ENCODE measurements at places on chromosomes 11 and 22. TPM values are rescaled to one million over a fixed set of nuclear protein-coding genes. Genes with fewer than 3 reads are reported as not detected.

Gene LMO1
- 1.5 TPM for total RNA-seq

Gene E2F8
- 1.3 TPM for total RNA-seq

Gene OR51I1
- total RNA-seq, result 1.1 TPM

Gene PLEKHB1
- 71.5 TPM for total RNA-seq

Gene NOX4
- 3.0 TPM for total RNA-seq

Gene ALX4
- total RNA-seq, result 0.56 TPM

Gene ARL2
- total RNA-seq, result 154 TPM

Gene GTSE1
- total RNA-seq, result 9.0 TPM

Gene UBQLNL
- 8.8 TPM for total RNA-seq

Gene OR56B4
- not detected for total RNA-seq

GRCh38 chr11:44781655-44782054 is 54.9 kb downstream of the TSPAN18 start:
- no peak overlapping the region for H3K27ac ChIP-seq
- no peak for DNase-seq
- H3K4me3 ChIP-seq, result no peak overlapping the region
- no peaks in the 10 kb centered on the region for H3K27me3 ChIP-seq
- no peaks in the 10 kb centered on the region for H3K36me3 ChIP-seq

- no peaks in the 10 kb centered on the region for H3K27me3 ChIP-seq
- H3K36me3 ChIP-seq, result no peaks in the 10 kb centered on the region
- H3K4me1 ChIP-seq, result no peaks in the 10 kb centered on the region
- no peak for DNase-seq
- no peak overlapping the region for H3K4me3 ChIP-seq
Observed at GRCh38 chr22:49993649-49994360, 18.8 kb downstream of the IL17REL start.

GRCh38 chr11:37504921-37505320 is 906.9 kb upstream of the RAG2 start:
- H3K36me3 ChIP-seq, result no peaks in the 10 kb centered on the region
- no peak for DNase-seq
- H3K4me1 ChIP-seq, result no peaks in the 10 kb centered on the region
- no peak overlapping the region for H3K27ac ChIP-seq
- H3K27me3 ChIP-seq, result no peaks in the 10 kb centered on the region

DNA sequence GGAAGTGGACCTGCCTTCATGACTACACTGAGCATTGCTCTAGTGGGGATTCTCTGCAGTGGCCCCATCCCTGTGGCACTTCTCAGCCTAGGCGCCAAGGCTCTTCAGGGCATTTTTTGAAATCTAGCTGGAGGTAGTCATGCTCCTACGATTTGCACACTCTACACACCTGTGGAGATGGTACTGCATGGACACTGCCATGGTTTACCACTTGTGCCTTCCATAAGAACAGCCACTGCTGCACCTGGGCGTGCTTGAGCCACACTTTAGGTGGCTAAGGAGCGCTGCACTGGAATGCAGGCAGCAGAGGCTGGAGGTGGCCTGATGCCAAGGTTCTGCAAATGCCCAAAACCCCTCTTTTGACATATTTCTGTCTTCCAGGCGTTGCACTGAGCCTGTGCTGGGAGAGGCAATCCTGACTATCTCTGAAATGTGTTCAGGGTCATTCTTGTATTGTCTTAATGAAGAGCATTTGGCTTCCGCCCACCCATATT is 24.3 kb downstream of the IZUMO1R start:
- no peak overlapping the region for H3K4me3 ChIP-seq
- DNase-seq, result no peak
- no peaks in the 10 kb centered on the region for H3K36me3 ChIP-seq
- no peaks in the 10 kb centered on the region for H3K4me1 ChIP-seq
- H3K27me3 ChIP-seq, result no peaks in the 10 kb centered on the region
- H3K27ac ChIP-seq, result no peak overlapping the region

GRCh38 chr11:87600938-87601337 is 563.2 kb downstream of the TMEM135 start:
- DNase-seq, result no peak
- H3K27ac ChIP-seq, result no peak overlapping the region
- H3K36me3 ChIP-seq, result no peaks in the 10 kb centered on the region
- no peak overlapping the region for H3K4me3 ChIP-seq

DNA sequence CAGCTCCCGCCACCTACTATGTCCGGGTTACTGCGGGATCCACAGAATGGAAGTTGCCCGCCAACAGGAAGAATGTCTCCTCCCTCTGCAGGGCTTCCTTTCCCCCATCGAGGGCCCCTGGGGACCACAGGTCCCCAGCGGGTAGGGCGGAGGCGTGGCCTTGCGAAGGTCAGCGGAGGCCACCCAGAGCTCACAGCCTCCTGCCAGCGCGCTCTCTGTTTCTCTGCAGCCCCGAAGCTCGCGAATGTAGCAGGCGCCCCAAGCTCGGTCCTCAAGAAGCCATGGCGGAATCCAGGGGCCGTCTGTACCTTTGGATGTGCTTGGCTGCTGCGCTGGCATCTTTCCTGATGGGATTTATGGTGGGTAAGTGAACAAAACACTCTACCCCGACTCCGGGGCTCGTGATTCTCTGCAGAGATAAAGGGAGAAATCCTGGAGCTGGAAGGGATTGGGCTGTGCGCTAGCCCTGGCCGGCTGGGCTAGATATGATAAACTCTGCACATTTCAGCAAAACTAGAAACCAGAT is at the start of gene NAALAD2:
NAALAD2 (plus strand) TSS at position 186 of the 526 bp plus-strand sequence; CDS start at position 282, 96 bp downstream.
- H3K4me1 ChIP-seq, result no peaks in the 10 kb centered on the region
- H3K27me3 ChIP-seq, result no peaks in the 10 kb centered on the region
- DNase-seq, result peak; percentile 87
- H3K4me3 ChIP-seq, result peak within 1 kb of the TSS; percentile 70
- peak within 1 kb of the TSS; percentile 47 for H3K27ac ChIP-seq

GRCh38 chr22:44540756-44541670 is 43.0 kb upstream of the RTL6 start:
- no peaks in the 10 kb centered on the region for H3K4me1 ChIP-seq
- no peak overlapping the region for H3K27ac ChIP-seq
- no peak for DNase-seq
- H3K4me3 ChIP-seq, result no peak overlapping the region

DNA sequence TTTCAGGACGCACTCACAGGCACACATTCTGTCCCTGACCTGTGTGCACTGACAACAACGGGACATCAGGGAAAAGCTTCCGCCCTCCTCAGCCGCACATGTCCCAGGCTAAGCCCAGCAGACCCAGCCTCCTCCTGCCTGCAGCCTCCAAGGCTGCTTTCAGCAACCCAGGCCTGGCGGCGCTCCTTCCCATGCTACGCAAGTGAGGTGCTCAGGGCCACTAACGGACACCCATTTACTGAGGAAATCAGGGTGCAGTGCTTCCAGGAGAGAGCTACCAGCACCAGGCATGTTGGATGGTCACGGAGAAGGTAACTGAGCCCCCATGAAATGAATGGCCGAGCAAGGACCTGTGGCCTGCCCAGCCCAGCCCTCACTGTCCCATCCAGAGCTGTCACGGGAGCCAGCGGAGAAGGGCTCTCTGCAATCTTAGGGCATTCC is 6.9 kb downstream of the MOB2 start:
- H3K27me3 ChIP-seq, result no peaks in the 10 kb centered on the region
- no peak for DNase-seq
- H3K4me1 ChIP-seq, result peaks cover 15% of the 10 kb centered on the region
- H3K27ac ChIP-seq, result no peak overlapping the region

GRCh38 chr11:9160166-9160565 is 68.8 kb upstream of the SCUBE2 start:
- H3K4me1 ChIP-seq, result no peaks in the 10 kb centered on the region
- H3K4me3 ChIP-seq, result no peak overlapping the region
- H3K36me3 ChIP-seq, result no peaks in the 10 kb centered on the region
- no peaks in the 10 kb centered on the region for H3K27me3 ChIP-seq

GRCh38 chr22:20571531-20572007 is 64.2 kb downstream of the MED15 start:
- H3K27me3 ChIP-seq, result no peaks in the 10 kb centered on the region
- DNase-seq, result no peak
- peaks cover 19% of the 10 kb centered on the region for H3K4me1 ChIP-seq
- no peak overlapping the region for H3K27ac ChIP-seq

DNA sequence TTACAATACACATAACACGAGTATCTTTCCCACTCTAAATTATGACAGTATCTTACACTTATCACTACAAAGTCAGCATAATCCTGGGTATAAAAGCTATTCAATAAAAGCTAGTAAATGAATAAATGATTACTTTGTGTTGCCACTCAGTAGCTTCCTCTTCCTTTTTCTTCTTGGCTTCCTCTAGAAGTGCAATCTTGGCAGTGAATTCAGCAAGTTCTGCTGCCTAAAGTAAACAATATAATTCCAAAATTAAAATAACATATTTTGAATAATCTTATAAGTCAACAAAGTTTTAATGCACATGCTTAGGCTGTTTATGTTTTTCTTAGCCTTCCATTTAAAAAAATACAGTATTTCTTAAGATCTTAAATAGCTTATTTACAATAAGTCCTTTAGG is 60.4 kb downstream of the RDX start:
- H3K4me1 ChIP-seq, result no peaks in the 10 kb centered on the region
- H3K36me3 ChIP-seq, result no peaks in the 10 kb centered on the region
- no peak overlapping the region for H3K4me3 ChIP-seq
- H3K27me3 ChIP-seq, result no peaks in the 10 kb centered on the region
- no peak for DNase-seq

DNA sequence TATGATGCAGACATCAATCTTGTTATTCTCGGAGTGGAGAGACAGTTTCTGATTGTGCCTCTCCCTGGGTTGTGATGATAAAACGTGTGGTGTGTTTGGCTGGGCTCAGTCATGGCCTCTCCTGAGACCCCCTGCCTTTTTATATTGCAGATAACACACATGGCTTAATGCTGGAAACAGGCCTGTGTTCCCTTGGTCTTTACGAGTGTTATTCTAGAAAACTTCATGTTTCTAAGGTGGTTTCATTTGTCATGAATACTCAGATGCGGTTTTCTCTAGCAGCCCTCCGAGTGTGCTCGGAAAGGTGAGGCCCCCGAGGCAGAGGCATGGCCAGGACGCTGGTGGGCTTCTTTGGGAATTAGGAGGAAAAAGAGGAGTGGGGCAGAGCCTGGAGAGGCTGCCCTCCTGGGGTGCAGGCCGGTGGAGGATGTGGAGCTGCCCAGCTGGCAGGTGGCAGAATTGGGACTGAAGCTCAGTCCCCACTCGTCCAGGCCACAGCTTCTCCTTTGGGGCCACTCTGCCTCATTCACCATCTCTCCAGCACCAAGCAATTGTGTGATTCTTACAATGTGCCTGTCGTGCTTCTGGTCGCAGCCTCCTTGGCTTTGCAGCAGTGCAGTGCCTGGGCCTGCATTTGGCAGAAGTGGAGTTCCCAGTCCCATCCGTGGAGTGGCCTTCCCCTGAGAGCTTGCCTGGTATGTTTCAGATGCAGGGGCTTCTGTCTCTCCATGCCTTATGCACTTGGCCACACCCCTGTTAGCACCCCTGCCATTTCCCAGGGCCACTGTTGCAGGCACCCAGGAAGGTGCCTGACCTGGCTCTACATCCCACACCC is 309.6 kb downstream of the TBC1D22A start:
- H3K4me3 ChIP-seq, result no peak overlapping the region
- H3K27ac ChIP-seq, result no peak overlapping the region
- H3K4me1 ChIP-seq, result no peaks in the 10 kb centered on the region
- no peaks in the 10 kb centered on the region for H3K36me3 ChIP-seq

DNA sequence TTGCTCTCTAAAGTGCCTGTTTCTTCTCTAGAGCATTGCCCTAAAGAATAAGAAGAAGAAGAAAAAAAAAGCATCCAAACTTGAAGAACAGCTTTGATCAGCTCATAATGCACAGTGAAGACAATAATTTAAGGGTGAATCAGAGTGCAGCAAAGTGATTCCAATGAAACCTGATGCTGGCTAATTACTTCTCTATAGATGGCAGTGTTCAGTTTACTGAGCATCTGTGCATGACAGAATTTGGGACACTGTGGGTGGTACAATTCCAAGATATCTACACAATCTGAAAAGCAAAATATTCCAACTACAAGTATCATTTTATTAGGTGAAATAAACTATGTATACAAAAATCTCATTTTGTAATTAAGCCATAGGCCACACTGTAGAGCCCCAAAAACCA is 450.5 kb upstream of the CCDC90B start:
- no peaks in the 10 kb centered on the region for H3K36me3 ChIP-seq
- no peaks in the 10 kb centered on the region for H3K27me3 ChIP-seq
- no peaks in the 10 kb centered on the region for H3K4me1 ChIP-seq

- no peak overlapping the region for H3K27ac ChIP-seq
- H3K4me3 ChIP-seq, result no peak overlapping the region
- DNase-seq, result no peak
- no peaks in the 10 kb centered on the region for H3K27me3 ChIP-seq
Observed at GRCh38 chr11:118705111-118705741, 25.8 kb upstream of the TREH start.

- no peak overlapping the region for H3K4me3 ChIP-seq
- H3K27me3 ChIP-seq, result no peaks in the 10 kb centered on the region
- no peak for DNase-seq
- peaks cover 19% of the 10 kb centered on the region for H3K4me1 ChIP-seq
- no peak overlapping the region for H3K27ac ChIP-seq
Observed at GRCh38 chr22:30637701-30638114, 2.1 kb downstream of the SLC35E4 start.

DNA sequence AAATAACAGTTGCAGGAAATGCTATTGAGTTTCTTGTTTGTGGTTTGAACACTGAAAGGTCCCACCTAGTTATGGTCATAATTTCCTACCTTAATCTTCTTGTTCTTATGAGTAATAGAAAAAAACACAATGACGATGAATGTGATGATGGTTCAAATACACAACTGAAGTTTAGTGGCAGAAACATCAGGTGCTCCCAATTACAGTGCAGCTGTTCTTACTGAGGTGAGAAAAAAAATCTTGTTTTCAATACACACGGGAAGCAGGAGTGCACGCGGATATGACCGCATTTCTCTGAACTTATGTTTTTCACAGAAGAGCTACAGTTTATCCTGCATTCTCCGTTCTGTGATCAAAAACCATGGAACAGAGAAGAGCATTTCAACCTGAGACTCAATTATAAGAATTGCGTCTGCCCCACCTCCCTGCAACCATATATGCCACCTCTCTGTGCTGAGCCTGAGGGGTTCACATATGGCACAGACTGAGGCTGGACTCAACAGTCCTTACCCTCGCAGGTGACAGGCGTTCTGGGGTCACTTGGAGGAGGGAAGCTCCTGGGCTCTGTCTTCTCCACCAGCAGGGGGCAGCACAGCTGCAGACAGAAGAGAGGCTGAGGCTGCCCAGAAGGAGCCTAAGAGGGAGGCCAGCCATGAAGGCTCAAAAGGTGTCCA is 99.7 kb upstream of the IGLL5 start:
- H3K27me3 ChIP-seq, result no peaks in the 10 kb centered on the region
- H3K4me3 ChIP-seq, result no peak overlapping the region
- DNase-seq, result peak; percentile 77
- H3K27ac ChIP-seq, result no peak overlapping the region
- no peaks in the 10 kb centered on the region for H3K36me3 ChIP-seq

GRCh38 chr22:39593066-39593930 is 22.7 kb downstream of the CACNA1I start:
- no peak overlapping the region for H3K4me3 ChIP-seq
- H3K36me3 ChIP-seq, result no peaks in the 10 kb centered on the region
- peak; percentile 25 for DNase-seq
